ENCODE measurements at places on chromosomes 7 and 10.

GRCh38 chr10:69681436-69681835, 51.4 kb downstream of the FAM241B start:
- no peak for DNase-seq

- DNase-seq: no peak
These were observed 70.1 kb upstream of the HECW1 start for GRCh38 chr7:43042302-43042701.

- no peak for DNase-seq
These were observed 106.4 kb upstream of the CARD11 start for GRCh38 chr7:3150027-3150426.

DNA sequence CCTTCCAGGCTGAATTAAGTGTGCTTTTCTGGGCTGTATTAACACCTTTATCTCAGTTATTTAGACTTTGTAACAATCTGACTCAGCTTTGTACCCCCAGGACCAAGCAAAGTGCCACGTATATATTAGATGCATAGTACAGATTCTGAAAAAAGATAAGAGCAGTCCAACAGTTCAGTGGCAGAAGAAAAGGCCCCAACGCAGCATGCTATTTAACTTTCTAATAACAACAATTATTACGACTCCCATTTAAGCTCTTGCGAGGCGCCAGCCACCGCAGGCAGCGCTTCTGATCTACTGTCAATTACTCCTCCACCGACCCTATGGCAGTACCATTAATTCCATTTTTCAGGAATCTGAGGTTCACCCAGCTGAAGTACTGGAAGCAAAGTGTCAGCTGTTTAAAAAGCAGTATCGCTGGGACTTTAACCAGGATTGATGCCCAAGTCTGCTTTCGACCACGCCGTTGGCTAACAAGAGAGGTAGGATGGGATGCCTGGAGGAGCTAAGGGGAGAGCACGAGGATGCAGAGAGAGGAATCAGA, 638 bp downstream of the LIPA start:
- DNase-seq: no peak

DNA sequence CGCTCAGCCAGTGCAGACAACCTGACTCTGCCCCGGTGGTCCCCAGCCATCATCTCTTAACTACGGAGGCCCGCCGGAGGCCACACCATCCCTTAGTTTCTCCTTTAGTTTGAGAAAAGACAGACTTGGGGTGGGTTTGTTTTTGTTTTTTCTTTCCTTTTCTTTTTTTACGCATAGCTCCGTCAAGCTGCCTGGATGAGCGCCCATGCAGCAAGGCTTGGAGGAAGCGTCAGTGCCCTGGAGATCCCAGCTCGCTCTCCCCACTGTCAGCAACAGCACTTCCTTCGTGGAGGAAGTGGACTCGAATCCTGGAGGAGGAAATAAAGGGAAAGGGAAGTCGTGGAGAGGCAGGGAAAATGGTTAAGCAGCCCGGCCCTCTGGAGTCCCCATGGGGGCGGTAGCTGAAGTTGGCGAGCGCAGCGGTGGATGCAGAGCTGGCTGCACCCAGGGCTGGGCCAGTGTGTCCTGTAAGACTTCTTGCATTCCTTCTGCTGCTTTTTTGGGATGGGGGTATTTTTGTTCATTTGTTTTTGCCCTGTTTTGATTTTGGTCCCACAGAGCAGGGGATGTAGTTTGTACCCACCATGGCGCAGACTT, 35.9 kb upstream of the GJD4 start:
- no peak for DNase-seq

GRCh38 chr10:21343087-21343486, 182.4 kb downstream of the SKIDA1 start:
- DNase-seq: no peak

- DNase-seq: no peak
These were observed 17.8 kb downstream of the VWC2 start for GRCh38 chr7:49791088-49791741.

DNA sequence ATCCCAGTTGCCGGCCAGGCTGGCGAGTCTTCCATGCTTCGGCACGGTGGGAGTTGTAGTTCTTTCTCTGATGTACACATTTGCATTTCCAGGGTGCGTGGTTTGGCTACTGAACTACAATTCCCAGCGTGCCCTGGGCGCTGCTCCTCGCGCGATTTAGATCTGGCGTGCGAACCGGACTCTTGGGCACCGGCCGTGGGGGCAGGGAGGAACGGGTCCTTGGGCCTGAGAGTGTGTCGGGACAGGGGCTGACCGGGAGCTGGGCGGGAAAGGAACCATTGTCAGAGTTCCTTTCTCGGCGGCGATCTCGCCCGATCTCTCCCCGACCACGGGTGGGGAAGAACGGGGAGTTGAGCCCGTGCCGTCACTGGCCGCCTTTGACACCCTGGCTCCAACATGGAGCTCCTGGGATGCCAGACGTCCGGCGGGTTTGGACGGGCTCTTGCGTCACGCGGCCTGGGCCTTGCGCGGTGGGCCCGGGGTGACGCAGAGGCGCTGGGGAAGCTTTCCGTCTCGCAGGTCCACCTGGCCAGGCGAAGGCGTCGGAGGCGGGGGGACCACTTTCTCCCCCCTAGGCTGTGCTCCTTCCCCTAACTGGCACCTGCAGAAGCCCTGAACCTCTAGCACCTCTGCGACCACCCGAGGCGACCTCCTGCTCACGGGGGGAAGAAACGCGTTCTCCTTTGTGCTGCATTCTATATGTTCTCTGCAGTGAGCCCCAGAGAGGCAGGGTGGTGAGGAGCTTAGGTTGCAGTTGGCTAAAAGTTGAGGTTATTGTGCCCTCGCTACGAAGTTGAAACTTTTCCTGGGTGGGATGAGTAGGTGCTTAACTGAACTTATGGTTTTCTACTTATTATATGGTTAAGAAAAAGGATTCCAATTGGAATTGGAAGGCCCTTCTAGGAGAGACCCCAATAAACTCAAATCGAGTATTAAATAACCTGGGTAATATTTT, 824 bp downstream of the IFRD1 start:
- peak; percentile 96 for DNase-seq

- no peak for DNase-seq
These were observed 324.3 kb downstream of the DNAJB6 start for GRCh38 chr7:157660971-157661610.

DNA sequence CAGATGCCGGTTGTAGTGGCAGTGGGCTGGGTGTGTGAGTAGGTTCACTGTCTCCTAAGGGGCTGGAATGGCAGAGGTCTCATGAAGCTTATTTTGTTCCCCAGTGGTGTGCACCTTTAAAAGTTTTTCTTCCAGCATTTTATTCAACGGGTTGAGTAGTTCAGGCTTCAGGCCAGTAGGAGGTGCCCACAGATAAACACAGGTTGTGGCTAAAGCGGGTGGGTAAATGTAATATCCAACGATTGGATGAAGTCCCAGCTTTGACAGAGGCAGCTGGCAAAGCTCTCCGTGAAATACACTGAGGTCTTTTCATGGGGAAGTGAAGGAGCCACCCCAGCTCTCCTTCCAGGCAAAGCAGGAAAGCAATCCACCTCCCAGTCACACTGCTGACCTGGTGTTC, 339.8 kb upstream of the LRRTM3 start:
- no peak for DNase-seq
